Fibroblast of skin of left biceps (primary cell): ENCODE measurements at places on chromosomes 1 and 21.
A peak's percentile ranks its signal among the peaks of the same experiment; 100 is the strongest.

GRCh38 chr1:16386454-16387113 lies 19.5 kb downstream of the SZRD1 start:
- DNase-seq, result peak; percentile 28

- no peak for DNase-seq
Observed at GRCh38 chr1:223731133-223731770, 18.9 kb downstream of the CAPN2 start.

DNA sequence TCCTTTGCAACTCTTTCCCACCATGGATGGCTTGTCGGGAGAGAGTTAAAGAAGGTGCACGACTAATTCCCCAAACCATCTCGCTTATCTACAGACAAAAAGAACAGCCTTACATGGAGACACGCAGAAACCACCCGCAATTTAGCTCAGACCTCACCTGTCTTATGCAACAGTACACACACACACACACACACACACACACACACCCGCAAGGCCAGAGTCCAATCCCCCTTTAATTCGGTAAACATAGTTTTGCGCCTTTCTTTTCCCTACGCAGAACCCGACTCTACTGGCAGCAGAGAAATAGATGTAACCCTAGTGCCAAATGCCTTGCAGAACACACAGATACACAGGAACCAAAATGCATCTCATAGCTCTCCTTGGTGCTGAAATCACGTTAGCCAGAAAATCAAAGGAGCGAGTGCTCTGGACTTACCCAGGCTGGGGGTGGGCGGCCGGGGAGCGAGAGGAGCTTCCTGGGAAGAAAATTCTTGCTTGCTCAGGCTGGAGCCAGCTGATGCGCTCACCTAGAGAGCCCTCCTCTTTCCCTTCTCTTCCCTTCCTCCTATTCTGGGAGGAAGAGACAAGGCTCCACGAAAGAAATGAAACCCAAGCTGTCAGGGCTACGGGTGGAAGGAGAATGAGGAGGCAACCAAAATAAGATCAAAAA lies 470 bp downstream of the TNR start:
- DNase-seq, result no peak

DNA sequence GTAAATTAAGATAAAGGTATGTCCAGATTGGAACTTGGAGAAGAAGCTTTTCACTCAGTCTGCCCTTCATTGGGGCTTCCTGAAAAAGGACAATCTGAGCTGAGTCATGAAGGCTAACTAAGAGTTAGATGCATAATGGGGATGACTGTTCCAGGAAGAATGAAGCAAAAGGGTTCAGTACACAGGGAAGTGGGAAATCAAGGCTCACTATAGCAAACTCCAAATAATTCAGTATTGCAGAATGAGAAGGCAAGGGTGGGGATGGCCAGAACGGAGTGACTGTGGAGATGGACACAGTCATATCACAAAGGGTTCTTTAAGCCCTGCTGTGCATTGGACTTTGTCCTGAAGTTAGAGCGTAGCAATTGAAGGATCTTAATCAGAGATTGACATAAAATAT lies 158.3 kb downstream of the FGGY start:
- peak; percentile 28 for DNase-seq

- no peak for DNase-seq
Observed at GRCh38 chr21:41970106-41970391, 16.2 kb upstream of the C2CD2 start.

DNA sequence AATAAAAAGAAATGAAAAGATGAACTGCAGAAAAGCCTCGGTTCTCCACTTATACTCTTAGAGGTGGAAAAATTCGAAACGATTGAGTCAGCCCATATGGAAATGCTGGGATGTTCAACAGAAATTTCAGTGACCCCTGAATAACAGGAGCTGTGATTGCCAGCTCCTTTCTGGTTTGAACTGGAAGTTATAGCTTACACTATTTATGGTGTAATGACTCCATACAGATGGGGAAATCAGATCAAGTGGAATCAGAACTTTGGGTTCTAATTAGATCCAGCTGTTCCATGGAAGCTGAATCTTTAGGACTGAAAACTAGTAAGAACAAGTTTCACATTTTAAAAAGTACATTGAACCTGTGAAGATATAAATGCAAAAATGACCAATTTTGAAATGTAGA lies 569.3 kb upstream of the ZRANB2 start:
- peak; percentile 81 for DNase-seq

GRCh38 chr1:91635763-91636162 lies 135.1 kb downstream of the CDC7 start:
- no peak for DNase-seq

- no peak for DNase-seq
Observed at GRCh38 chr1:244445320-244446181, 6.2 kb downstream of the ADSS2 start.

- no peak for DNase-seq
Observed at GRCh38 chr1:235913311-235913710, 46.6 kb upstream of the LYST start.

- DNase-seq, result no peak
Observed at GRCh38 chr1:87208080-87208479, 120.6 kb upstream of the LMO4 start.

GRCh38 chr1:33635336-33636012 lies 163.0 kb downstream of the ZSCAN20 start:
- no peak for DNase-seq

DNA sequence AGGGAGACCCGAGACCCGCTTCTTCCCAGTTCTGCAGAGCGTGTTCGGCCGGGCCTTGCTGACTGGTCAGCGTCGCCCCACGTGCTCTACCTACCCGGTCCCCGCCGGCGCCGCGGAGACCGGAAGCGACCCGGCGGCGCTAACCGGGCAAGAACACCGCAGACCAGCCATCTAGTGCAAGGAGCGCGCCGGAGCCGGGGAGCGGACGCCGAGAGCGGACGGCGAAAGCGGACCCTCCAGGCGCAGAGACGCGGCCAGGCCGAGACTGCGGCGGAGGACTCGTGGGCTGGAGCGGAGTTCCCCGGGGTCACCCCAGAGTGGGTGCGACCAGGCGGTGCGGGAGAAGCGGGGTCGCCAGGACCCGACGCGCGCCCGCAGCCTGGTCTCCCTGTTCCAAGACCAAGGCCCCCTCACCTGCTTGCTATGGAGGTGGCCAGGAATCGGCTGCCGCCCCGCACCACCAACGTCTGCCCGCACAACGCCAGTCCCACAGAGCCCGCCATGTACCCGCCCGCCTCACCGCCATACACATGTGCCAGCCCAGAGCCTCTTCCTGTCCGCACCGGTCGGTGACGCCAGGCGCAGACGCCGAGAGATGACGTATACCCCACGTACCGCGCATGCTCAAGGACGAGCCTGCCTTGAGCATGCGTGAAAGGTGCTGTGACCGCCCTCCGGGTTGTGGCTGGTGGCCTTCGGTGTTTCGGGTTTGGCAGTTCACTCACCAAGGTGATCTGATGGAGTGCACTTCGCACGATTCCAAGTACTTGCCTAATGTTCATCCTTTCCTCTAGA lies at the start of gene WDR4:
TSS of gene WDR4 (minus strand) at position 547 of the 795 bp plus-strand sequence. CDS start at position 503, 44 bp downstream.
- peak; percentile 89 for DNase-seq

DNA sequence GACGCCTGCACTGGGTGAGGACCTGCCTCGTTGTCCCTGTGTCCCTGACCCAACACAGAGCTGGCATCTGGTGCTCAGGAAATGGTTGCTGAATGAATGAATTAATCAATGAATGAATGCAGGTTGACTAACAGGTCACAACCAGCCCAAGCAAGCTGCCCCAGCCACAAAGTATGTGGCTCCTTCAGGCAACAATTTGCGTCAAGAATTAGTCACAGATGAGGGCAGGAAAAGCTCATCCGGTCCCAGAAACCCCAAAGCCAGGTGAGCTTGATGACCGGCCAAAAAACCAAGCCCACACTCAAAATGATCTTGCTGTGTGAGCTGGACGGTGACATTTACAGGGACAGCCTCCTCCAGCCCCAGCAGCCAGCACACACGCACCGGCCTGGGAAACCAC lies 40.6 kb upstream of the GPR153 start:
- DNase-seq, result no peak

DNA sequence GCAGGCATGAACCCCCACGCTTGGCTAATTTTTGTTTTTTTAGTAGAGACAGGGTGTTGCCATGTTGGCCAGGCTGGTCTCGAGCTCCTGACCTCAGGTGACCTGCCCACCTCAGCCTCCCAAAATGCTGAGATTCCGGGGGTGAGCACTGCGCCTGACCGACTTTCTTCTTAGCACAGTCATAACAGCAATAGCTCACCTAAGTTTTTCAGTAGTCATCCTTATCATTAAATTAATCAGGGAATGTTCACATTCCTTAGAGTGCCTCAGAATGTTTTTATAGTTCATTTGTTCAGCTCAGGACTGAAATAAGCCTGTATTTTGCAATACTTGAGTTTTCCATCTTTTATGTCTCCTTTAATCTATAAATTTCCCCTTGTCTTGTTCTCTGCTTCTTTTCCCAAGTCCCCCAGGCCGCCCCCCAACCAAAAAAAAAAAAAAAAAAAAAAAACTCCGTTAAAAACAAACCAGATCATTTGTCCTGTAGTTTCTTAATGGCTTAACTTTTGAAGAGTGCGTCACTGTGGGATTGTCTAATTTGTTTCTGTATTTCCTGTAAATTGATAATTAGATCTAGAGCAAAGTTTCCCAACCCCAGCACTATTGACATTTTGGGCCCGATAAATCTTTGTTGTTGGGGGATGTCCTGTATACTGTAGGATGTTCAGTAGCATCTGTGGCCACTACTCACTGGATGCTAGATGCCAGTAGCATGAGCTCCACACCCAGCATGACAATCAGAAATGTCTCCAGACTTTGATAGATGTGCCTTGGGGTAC lies 120.7 kb downstream of the ITSN1 start:
- peak; percentile 18 for DNase-seq

- DNase-seq, result no peak
Observed at GRCh38 chr1:183100361-183100974, 77.2 kb downstream of the LAMC1 start.

DNA sequence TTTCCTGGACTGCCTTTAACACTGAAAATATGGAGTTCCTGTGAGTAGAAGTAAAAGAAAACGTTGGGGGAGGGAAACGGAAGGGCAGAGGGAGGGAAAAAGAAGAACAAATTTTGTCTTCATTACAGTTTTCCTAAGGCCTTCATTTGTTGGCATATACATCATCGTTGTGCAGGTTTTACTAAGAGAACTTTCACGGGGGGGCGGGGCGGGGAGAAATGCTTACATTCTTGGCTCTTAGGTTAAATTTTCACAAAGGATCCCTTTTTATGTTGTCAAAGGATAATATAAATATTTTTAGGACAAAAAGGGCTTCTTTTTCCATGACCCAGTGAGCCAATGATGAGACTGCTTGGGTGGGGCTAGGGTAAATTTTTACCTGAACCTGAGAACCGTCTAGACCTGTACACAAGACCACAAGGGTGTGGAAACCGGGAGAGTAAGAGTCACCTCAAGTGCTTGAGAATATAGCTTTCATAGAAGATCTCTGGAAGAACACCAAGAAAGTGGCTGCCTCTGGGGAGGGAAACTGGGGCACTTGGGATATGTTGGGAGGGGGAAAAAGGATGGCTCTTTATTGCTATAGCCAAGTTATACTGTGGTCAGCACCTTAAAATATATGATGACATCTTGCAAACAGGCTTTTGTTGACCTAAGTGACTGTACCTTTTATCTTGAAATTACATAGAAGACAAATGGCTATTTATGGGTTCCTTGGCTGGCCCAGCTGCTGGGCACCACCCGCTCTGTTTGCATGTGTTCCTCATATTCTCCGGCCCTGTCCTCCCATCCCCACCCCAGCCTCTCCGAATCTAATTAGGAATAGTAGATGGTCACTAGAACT lies 2.0 kb upstream of the UTP25 start:
- DNase-seq, result no peak

DNA sequence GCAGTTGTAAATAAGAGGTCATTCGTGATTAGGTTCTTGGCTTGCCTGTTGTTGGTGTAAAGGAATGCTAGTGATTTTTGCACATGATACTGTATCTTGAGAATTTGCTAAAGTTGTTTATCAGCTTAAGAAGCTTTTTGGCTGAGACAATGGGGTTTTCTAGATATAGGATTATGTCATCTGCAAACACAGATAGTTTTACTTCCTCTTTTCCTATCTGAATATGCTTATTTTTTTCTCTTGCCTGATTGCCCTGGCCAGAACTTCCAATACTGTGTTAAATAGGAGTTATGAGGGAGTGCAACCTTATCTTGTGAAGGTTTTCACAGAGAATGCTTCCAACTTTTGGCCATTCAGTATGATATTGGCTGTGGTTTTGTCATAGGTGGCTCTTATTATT lies 576.1 kb upstream of the RGS18 start:
- no peak for DNase-seq

DNA sequence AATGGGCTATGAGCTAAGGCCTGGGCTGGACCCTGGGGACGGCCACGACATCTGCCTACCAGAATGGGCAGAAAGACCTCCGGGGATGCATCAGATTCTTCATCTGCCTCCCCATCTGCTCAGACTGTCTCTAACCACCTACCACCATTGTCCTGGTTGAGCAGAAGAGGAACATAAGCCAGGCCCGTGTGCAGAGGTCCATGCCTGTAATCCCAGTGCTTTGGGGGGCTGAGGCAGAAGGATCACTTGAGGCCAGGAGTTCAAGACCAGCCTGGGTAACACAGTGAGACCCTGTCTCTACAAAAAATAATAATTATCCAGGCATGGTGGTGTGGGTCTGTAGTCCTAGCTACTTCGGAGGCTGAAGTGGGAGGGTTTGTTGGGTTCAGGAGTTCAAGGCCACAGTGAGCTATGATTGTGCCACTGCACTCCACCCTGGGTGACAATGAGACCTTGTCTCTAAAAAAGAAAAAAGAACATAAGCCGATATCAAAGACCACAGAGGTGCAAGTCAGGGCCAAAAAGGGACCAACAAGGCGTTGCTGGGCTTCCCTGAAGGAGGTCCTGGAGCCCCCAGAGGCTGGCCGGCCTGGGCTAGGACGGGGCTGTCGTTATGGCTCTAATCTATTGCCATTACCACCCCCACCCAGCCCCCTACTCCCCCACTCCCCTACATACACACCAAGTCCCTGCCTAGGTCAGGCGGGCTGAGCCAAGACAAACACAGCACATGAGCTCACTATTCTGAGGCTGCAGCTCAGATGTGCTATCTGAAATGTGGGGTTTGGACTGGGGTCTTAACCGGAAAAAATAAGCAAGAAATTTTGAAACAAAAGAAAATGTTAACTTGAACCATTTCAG lies 239.2 kb upstream of the RAB4A start:
- DNase-seq, result no peak

GRCh38 chr1:15935056-15935950 lies 40.6 kb downstream of the ZBTB17 start:
- no peak for DNase-seq

DNA sequence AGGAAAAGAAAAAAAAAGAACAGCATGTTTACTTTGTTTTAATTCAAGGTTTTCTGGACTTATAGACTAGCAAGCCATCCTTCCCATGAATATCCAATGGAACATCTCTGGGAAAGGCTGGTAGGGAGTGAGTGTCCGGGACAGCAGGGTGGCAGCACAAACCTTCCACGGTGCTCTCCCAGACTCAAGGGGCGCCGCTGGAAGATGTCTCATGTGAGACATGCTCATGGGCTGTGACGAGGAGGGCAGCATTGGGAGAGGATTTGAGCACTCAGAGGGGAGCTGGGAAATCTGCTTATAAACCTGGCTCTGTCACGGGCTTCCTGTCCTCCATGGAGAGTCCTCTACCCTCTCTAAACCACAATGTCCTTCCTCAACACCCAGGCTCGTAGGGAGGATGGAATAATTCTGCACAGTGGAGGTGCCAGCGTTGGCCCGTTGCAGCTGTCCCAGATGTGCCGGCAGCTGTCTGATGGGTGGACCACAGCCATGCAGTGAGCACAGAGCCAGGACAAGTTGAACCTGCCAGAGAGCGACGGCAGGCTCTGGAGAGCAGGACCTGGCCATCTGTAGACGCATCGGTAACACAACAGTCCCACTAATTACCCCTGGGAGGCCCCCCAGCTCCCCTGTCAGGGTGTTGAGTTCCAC lies 100.1 kb upstream of the IGSF21 start:
- DNase-seq, result no peak
